Caki2 (cell line): ENCODE measurements at places on chromosomes 16 and 17. TPM values are rescaled to one million over a fixed set of nuclear protein-coding genes. Genes with fewer than 3 reads are reported as not detected.

GPR179 gene
- 0.07 TPM in 1 of 2 replicates, not detected in the other for total RNA-seq

FOXL1 gene
- 5.0 and 11.4 TPM in 2 replicates for total RNA-seq

KDM8 gene
- total RNA-seq, result 3.4 and 6.4 TPM in 2 replicates

IRX5 gene
- total RNA-seq, result 21.1 and 21.8 TPM in 2 replicates

SLC52A1 gene
- not detected in 2 replicates for total RNA-seq

KRT39 gene
- total RNA-seq, result not detected in 2 replicates

MED31 gene
- total RNA-seq, result 3.4 and 13.9 TPM in 2 replicates

NHLRC4 gene
- total RNA-seq, result 1.2 and 4.0 TPM in 2 replicates

PYCARD gene
- total RNA-seq, result 198 and 228 TPM in 2 replicates

DNA sequence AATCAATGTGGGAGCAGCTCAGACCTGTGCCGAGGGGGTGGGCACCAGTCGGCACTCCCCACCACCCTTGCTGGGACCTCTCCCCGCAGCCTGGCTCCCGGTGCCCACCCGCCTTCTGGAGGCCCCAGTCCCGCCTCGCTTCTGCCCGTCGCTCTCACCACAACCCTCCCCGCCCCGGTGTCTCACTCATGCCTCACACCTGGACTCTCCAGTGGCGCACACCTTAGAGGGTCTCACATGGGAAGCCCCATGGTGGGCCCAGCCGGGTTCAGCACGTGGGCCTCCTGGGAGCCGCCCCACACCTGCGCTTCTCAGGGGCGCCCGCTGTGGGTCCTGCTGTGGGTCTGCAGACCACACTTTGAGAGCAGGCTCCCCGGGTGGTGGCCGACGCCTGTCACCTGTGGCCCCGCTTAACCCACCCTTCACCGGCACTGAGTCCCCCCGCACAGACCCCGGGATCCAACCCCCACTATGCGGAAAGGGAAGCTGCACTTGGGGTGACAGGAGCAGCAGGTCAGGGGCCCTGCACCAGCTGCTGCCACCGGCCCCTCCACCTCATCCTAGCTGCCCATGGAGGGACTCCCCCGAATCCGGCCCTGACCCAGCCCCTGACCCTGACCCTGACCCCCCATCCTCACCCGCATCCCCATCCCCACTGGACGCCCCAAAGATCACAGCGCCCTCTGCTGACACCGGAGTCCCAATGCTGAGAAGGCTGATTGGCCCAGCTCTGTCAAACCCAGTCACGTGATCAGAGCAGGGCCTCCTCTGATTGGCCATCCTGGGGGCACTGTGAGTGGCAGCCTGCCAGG, 27.4 kb upstream of the SLC38A10 start:
- no peak for DNase-seq

DNA sequence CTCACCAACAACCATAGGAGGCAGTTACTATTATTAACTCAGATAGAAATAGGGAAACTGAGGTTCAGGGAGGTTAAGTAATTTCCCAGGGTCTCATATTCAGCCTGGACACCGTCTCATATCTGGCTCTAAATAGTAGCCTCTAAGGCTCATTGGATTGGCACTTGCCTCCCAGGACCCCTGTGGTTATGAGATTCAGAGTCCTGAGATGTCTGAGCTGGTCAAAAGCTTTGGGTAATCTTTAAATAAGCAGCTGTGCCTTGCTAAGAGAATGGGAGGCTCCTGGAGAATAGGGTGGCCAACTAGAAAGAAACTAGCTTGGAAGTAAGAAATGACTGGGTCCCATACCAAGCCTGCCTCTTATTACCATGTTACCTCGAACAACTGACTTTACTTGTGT, 50.3 kb upstream of the CRHR1 start:
- no peak for DNase-seq

DNA sequence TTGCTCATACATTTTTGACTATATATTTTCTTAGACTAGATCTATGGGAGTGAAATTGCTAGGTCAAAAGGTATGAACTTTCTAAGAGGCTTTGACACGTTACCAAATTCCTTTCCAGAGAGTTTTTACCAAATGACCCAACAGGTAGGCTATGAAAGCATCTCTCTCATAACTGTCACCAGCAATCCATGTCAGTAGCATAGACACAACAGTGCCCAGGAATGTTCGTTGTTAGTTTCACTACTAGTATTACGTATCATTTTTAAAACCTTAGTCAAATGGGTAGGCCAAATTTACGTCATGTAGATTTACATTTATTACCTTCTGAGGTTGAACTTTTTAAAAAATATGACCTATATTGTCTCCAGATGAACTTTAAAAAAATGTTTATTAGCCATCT, 66.8 kb downstream of the MARCHF10 start:
- DNase-seq, result no peak

DNA sequence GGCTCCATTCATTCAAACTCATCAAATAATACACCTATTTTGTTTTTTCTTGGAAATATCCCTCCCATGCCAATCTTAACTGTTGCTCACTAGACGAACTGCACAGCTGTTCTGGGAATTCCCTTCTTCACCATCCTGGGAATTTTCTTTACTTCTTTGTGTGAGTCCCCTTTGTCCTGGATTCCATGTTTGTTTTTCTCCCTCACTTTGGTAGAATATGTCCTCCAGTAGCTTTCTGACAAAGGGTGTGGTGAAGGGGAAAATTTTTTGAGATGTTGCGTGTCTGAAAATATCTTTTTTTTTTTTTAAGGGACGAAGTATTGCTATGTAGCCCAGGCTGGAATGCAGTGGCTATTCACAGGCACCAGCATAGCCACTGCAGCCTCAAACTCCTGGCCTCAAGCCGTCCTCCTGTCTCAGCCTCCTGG, 17.2 kb upstream of the UTP6 start:
- DNase-seq, result peak; percentile 86

- DNase-seq, result no peak
Measured at GRCh38 chr17:6555331-6556120, 829 bp downstream of the PITPNM3 start.

GRCh38 chr17:903691-904481, 75.7 kb downstream of the NXN start:
- peak; percentile 56 for DNase-seq

- DNase-seq, result no peak
Measured at GRCh38 chr17:29628644-29629043, 5.9 kb upstream of the CORO6 start.

- DNase-seq, result no peak
Measured at GRCh38 chr16:69837380-69837779, 75.2 kb downstream of the WWP2 start.

- DNase-seq, result no peak
Measured at GRCh38 chr17:35740997-35741931, 9.8 kb downstream of the RASL10B start.

DNA sequence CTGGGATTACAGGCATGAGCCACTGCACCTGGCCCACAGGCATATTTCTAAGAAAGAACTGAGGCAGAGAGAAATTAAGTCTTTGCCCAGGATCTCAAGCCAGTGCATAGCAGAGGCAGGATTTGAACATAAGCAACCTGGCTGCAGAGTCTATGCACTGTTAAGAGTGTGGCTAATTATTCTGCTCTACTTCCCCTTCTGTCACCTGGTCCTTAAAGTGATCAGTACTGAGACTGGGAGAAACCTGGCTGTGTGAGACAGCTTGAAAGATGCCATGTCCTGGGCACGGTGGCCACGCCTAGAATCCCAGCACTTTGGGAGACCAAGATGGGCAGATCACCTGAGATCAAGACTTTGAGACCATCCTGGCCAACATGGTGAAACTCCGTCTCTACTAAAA, 58.1 kb downstream of the IQCK start:
- no peak for DNase-seq

GRCh38 chr17:64496348-64496785, 487 bp downstream of the POLG2 start:
- no peak for DNase-seq

DNA sequence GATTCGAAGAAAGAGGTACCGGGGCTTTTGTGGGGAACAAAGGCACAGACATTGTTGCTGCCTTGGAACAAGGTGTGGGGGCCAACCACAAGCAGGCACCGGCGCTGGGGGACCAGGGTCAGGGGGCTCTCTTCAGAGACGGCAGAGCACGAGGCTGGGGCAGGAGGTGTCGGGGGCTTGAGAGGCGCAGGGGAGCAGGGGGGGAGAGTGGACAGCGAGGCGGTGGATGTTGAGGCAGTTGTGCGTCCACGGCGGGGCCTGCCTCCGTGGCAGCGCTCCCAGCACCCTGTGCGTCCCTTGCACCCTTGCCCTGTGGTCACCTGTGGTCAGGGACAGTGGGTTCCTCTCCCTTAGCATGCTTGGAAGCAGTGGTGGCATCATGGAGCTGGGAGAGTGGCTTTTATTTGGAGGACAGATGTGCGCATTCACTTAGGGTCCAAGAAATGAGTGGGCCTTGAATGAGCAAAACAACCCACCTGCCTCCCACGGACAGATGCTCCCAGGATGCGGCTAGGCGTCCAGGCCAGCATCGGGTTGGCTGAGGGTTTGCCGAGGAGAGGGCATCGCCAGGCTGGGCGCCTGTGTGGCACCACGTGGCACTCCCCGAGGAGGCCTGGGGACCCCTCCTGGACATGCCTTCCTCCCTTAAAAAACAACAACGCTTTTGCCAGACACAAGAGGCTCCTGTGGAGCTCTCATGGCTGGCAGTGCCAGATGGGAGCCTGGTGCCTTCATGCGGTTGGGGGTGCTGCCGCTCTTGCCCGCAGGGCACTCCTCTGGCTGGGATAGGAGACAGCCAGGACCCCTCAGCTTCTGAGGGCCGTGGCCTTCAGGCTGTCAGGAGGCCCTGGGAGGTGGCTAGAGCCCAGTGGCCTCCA, 113.0 kb downstream of the BANP start:
- no peak for DNase-seq

DNA sequence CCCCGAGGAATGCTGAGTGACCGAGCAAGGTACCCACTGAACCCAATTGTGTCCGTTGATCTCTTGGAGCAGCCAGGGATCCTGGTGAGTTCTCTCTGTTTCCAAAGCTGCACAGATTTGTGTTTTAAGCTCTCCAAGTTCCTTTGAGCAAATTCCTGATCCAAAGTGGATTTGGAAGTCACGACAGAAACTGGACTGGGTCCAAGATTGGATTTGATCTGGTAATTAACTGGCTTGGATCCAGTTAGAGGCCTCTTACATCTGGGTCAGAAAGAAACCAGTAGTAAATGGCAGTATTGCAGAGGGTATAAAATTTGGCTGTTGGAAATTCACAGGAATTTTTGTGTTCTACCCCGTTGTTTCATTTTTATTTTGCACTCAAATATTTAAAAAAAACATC, 119.5 kb downstream of the PMP22 start:
- no peak for DNase-seq

- no peak for DNase-seq
Measured at GRCh38 chr16:47241061-47241460, 97.3 kb upstream of the NETO2 start.

DNA sequence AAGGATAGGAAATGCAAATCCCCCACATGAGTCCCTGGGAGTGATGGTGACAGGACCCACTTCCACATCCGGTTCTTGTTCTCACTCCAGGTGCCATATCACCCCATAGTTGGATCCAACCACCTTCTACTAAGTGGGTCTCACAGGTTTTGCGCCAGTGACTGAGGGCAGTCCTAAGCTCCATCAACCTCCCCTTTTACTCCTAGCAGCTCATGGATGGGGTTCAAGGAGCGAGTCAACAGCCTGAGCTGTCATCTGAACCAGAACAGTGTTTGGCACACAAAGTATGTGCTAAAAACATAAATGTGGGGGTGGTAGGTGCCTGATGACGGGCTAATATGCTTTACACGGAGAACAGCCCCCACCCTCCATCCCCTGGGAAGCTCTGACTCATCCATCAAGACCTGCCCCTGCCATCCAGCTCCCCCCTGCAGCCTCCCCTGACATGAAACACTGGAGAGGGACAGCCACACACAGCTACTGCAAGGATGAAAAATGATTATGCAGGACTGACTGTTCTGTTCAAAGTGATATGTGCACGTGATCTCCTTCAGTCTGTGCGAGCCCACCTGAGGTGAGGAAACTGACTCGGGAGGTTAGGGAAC, 143.2 kb upstream of the CDH5 start:
- DNase-seq, result no peak

- DNase-seq, result no peak
Measured at GRCh38 chr17:74658620-74659019, 35.1 kb upstream of the CD300E start.

DNA sequence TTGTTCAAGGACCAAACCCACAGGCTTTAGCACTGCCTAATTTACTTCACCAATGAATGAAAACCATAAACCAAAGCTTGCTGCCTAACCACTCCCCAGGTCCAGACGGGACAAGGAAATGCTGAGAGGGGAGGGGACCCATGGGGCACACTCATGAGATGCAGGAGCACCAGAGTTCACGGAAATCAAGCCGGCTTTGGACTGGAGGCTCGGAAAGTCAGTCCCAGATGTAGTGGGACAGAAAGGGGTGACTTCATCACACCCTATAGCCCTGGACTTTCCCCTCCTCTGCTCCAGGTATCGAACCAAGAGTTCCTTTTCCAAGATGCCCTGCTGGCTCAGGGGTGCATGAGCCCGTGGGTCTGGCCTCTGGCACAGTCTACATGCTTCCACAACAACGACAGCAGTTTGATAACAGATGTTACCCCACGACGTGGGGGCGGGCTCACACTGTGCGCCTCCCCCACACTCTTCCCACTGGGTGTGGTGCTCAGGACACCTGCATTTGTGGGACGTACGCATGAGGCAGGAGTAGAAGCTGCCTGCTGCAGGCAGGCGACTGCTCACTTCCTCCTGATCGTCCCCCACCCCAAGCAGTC, 63.2 kb downstream of the AMFR start:
- no peak for DNase-seq

DNA sequence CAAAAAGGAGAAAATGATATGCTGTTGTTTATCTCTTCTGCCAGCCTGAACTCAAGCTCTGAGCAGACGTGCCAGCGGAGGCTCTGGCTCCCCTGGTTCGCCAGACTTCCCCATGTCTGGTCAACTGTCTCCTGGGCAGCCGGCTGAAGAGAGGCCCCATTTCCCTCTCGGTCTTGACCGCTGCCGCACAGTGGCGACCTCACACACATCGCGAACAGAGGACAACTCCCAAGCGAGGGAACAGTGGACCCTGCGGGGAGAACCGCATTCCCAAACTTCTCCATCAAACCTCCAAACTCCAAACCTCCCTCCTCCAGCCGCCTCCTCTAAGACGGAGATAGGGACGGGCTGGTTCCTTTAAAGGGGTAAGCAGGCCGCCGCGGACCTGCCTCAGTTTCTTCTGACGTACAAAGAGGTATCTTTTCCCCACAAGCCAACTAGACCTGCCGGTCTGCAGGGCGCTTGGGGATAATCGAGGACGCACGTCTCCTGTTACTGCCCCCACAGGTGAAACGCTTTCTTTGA, 24.9 kb upstream of the RFFL start:
- DNase-seq, result peak; percentile 67

- DNase-seq, result no peak
Measured at GRCh38 chr16:86442703-86443102, 67.6 kb upstream of the FOXF1 start.

GRCh38 chr17:3213587-3213986, 6.1 kb downstream of the OR1A1 start:
- DNase-seq, result no peak
